ENCODE measurements at places on chromosomes 4 and X.

- H3K4me3 ChIP-seq = no peak overlapping the region
- no peak for DNase-seq
- no peak overlapping the region for H3K27ac ChIP-seq
- no peaks in the 10 kb centered on the region for H3K4me1 ChIP-seq
- peaks cover 11% of the 10 kb centered on the region for H3K36me3 ChIP-seq
Observed at GRCh38 chrX:38172596-38172995, 48.1 kb downstream of the SRPX start.

DNA sequence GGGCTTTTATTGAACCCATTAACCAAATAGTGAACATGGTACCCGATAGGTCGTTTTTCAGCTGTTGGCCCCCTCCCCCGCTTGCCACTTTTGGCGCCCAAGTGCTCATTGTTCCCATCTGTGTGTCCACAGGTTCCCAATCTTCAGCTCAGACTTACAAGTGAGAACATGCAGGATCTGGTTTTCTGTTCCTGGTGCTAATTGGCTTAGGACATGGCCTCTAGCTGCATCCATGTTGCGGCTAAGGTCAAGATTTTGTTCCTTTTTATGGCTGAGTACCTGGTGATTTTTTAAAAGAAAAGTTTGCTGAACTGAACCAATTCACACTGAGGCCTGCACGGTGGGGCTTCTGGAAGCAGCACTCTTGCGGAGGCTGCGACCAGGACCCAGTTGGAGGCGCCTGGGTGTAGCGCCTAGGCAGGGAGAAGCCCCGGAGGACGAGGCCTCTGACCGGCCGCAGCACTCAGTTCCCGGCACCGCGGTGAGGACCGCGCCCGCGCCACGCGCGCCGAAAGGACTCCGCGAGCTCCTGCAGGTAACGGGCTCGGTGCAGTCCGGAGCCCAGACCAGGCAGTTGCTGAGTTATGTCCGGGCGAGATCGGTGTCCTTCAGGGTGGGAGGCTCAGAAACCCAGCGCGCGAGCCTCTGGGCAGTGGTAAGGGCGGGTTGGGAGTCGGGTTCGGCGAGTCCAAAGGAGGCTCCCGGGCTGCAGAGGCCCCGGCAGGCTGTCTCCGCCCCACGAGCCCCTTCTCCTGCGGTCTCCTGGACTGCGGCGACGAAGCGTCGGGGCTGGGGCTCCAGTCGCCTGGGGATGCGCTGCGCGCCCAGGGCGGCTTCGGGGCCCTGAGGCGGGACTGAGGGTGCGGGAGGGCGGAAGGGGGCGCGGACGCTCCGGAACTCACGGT, 15.8 kb upstream of the SLC25A4 start:
- no peaks in the 10 kb centered on the region for H3K36me3 ChIP-seq
- H3K27ac ChIP-seq = peak overlapping the region; percentile 89
- H3K4me1 ChIP-seq = peaks cover 7% of the 10 kb centered on the region
- H3K4me3 ChIP-seq = peak overlapping the region; percentile 63

DNA sequence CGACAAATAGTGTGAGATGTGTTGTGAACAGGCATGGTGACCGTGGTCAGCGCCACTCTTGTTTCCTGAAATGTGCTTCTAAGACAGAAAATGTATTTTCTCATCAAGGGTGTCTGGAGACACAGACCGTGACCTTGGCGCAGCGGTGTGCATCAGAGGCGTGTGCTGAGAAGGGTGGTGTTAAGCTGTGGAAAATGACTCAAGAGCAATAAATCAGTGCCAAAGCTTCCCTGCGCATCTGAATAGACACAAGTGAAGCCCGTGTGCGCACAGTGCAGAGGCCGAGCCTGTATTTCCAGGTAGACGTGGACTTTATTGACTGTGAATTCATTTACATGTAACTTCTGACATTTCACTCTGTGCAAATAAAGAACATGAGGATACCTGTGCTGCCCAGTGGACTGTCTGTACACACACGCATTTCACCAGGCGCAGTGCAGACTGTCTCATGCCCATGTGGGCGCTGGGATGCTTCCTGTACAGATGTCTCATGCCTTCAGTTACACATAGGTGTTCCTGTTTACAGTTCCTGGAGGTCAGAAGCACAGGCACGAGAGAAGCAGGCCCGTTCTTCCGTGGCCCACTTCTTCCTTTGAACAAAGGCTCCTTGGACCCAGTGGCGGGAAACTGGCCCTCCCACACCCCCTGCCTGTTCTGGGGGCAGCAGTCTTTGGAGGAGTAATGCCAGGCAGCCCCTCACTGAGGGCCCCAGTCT, 31.9 kb downstream of the NSG1 start:
- H3K27me3 ChIP-seq = no peaks in the 10 kb centered on the region
- H3K36me3 ChIP-seq = peaks cover 19% of the 10 kb centered on the region
- no peak for DNase-seq
- no peak overlapping the region for H3K4me3 ChIP-seq
- H3K4me1 ChIP-seq = no peaks in the 10 kb centered on the region

- no peak overlapping the region for H3K4me3 ChIP-seq
- no peaks in the 10 kb centered on the region for H3K36me3 ChIP-seq
- H3K27me3 ChIP-seq = no peaks in the 10 kb centered on the region
- DNase-seq = no peak
- no peak overlapping the region for H3K27ac ChIP-seq
- H3K4me1 ChIP-seq = no peaks in the 10 kb centered on the region
Observed at GRCh38 chrX:15680401-15680800, 15.8 kb upstream of the CLTRN start.

- no peak overlapping the region for H3K4me3 ChIP-seq
- no peaks in the 10 kb centered on the region for H3K27me3 ChIP-seq
- no peaks in the 10 kb centered on the region for H3K4me1 ChIP-seq
Observed at GRCh38 chr4:34422472-34423175, 1821.7 kb downstream of the ARAP2 start.

DNA sequence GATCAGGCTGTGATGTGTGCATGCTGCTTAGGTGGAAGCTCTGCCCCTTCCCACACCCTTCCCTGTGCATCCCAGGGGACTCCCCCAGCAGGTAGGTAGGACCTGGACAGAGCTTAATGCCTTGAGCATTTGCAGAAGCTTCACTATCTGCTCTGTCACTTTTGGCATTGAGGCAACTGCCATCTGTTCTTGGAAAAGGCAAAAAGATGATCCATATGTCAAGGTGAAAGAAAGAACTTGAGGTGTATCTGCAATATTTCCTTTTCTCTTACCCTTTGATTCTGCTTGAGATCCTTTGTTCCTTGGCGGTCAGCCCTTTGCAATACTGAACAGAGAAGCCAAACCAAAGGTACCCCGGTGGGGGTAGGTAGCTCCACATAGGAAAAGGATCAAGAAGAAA, 37.1 kb upstream of the TBC1D9 start:
- H3K36me3 ChIP-seq = no peaks in the 10 kb centered on the region
- H3K27me3 ChIP-seq = no peaks in the 10 kb centered on the region
- H3K4me1 ChIP-seq = no peaks in the 10 kb centered on the region
- H3K27ac ChIP-seq = no peak overlapping the region
- no peak for DNase-seq
- H3K4me3 ChIP-seq = no peak overlapping the region

- DNase-seq = no peak
- no peaks in the 10 kb centered on the region for H3K36me3 ChIP-seq
- H3K27ac ChIP-seq = no peak overlapping the region
- no peaks in the 10 kb centered on the region for H3K27me3 ChIP-seq
- H3K4me3 ChIP-seq = no peak overlapping the region
Observed at GRCh38 chrX:46407753-46408130, 137.5 kb downstream of the ZNF674 start.

DNA sequence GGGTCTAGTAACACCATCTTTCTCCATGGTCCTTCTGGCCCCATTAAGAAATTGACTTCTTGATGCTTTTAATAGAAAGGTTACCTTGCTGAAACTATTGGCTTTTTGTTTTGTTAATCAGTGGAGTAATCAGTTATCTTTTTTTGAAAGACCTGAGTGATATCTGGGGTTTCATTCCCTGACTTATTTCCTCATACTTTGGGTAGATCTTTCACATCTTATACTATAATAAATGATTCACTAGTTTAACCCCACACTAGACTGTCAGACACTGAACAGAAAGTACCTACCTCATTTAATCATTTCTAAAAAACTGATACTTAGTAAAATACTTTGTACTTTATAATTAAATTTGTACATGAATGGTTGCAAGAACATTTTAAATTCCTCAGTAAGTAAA, 1021.1 kb downstream of the STIM2 start:
- no peak for DNase-seq
- no peaks in the 10 kb centered on the region for H3K4me1 ChIP-seq
- H3K27ac ChIP-seq = no peak overlapping the region
- no peak overlapping the region for H3K4me3 ChIP-seq

DNA sequence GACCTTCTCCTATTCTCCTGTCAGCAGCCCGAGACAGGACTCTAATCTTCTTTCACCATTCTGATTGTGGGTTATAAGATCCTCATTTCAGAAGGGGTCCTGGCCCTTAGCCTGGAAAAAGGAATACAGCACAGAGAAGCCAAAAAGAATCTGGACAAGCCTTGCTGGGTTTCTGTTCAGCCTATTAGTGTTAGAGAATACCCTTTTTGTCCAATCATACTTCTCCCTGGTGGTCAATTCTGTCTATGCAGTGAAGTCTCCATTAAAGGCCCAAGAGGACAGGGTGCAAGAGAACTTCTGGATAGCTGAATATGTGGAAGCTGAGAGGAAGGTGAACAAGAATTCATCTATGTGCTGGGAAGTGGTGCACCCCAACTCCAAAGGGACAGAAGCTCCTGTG, 105.7 kb upstream of the AGA start:
- H3K4me3 ChIP-seq = no peak overlapping the region
- DNase-seq = no peak
- no peaks in the 10 kb centered on the region for H3K36me3 ChIP-seq
- H3K27ac ChIP-seq = no peak overlapping the region

GRCh38 chrX:79231662-79232061, 87.2 kb downstream of the GPR174 start:
- no peak overlapping the region for H3K27ac ChIP-seq
- no peaks in the 10 kb centered on the region for H3K27me3 ChIP-seq
- DNase-seq = no peak
- no peak overlapping the region for H3K4me3 ChIP-seq

DNA sequence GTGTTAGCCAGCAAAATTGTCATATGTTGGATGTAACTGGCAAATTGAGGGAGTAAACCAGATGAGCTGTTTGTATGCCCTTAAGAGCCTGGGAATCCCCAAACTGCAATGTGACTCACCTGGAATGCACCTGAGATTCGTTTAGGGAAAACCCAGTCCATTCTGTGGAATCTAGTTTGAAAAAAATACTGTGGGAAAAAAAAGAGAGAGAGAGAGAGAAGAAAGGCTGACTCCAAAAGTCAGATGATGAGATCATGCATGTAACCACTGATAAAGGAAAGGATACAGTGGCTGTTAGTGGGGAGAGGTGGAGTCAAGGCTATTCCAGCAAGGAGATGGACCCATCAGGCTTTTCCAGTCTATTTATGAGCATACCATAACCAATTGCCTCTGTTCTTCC, 48.5 kb downstream of the SLC9A7 start:
- H3K4me3 ChIP-seq = no peak overlapping the region
- H3K4me1 ChIP-seq = no peaks in the 10 kb centered on the region
- no peaks in the 10 kb centered on the region for H3K27me3 ChIP-seq
- no peaks in the 10 kb centered on the region for H3K36me3 ChIP-seq

DNA sequence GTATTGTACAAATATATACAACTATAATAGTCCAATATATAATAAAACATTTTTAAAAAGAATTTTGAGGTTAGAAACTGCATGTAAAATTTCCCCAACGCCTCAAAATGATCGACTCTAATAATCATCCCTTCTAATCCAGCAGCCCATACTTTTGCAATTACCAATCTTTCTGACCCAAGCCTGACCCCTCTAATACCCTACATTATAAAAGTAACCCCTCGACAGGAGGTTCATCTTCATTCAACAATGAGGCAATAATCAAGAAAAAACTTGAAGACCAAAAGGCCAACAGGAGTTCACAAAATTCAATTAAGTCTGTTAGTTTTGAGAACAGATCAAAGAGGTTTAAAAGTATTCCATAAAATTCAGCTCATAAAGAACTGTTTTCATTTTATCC, 393.5 kb downstream of the GPM6A start:
- H3K27ac ChIP-seq = no peak overlapping the region
- no peaks in the 10 kb centered on the region for H3K4me1 ChIP-seq

- H3K4me3 ChIP-seq = no peak overlapping the region
- H3K36me3 ChIP-seq = no peaks in the 10 kb centered on the region
- no peaks in the 10 kb centered on the region for H3K27me3 ChIP-seq
- no peak overlapping the region for H3K27ac ChIP-seq
- no peaks in the 10 kb centered on the region for H3K4me1 ChIP-seq
Observed at GRCh38 chr4:151641167-151641566, 119.6 kb downstream of the GATB start.

DNA sequence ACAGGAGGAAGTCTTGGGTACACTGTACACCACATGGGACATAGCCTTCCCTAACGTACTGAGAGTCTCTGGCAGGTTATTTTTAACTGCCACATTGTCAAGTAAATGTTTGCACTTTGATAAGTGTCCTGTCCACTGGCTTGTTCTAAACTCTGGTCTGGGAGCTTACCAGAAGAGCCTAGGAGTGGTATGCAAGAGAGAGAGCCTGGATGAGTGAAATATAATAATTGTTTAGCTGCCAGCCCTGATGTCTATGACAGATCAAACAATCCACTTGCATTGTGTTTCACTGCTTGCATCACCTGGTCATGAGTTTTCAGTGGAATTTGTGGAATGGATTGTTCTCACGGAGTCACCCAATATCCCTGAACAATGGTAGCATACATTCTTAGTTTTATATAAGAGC, 91.6 kb downstream of the SHROOM3 start:
- no peak overlapping the region for H3K4me3 ChIP-seq
- H3K4me1 ChIP-seq = peaks cover 13% of the 10 kb centered on the region
- no peaks in the 10 kb centered on the region for H3K27me3 ChIP-seq
- no peak for DNase-seq
- H3K27ac ChIP-seq = peak overlapping the region; percentile 64

DNA sequence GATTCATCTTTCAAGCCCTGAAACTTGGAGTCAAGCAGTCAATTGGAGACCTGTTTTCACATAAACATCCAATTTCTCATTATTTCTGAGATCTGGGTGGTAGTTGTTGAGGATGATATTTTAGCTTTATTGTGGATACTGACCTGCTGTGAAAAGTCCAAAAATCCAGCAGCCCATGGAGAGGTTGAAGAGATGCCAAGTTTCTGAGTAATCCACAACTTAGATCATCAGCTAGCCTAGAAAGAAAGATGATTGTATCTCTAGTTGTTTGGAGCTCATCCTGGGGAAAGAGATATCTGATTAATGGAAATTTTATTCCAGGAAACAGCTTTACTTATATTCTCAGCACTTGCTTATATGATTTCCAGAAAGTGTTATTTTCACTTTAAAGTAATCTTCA, 48.6 kb upstream of the DCX start:
- H3K4me3 ChIP-seq = no peak overlapping the region
- no peaks in the 10 kb centered on the region for H3K36me3 ChIP-seq

DNA sequence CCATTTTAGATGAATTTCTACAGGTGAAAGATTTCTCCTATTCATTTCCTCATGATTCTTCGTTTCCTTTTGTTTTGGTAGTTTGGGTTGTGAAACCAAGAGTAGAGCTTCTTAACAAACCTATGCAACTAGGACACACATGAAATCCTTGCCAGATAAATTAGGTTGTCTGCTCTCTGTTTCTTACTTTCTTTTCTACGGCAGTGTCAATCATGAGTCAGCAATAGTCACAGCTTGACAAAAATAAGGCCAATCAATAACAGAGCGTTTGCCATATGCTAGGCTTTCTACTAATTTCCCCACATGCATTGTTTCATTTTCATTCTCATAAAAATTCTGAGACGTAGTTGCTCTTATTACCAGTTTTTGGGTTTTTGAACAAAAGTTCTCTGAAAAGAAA, 20.3 kb downstream of the CLRN2 start:
- H3K27ac ChIP-seq = no peak overlapping the region
- H3K4me3 ChIP-seq = no peak overlapping the region
- H3K4me1 ChIP-seq = no peaks in the 10 kb centered on the region

- H3K4me1 ChIP-seq = peaks cover 48% of the 10 kb centered on the region
- DNase-seq = peak; percentile 77
- peak overlapping the region; percentile 67 for H3K4me3 ChIP-seq
- no peaks in the 10 kb centered on the region for H3K36me3 ChIP-seq
Observed at GRCh38 chr4:5711479-5712184, 631 bp downstream of the EVC start.
